ENCODE measurements at places on chromosomes 3 and 15.

DNA sequence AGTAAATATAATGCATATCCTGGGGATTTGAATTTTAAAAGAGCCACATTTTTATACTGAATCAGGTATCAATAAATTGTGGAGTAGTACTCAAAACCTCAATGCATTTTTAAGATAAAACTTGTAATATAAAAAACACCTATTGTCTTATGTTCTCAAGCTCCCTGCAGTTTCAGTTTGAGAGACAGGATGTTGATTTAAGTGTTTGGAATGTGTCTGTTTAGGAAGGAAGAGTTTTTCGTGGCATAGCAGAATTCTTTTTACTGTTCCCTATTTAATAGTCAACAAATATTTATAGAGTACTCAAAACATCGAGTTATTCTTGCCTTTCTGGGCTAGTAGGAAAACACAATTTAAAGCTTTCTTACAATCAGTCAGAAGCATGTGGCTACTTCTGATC, 146.1 kb upstream of the BCHE start:
- no peak for DNase-seq

GRCh38 chr15:84764989-84765388, 16.6 kb downstream of the ZNF592 start:
- DNase-seq: no peak

DNA sequence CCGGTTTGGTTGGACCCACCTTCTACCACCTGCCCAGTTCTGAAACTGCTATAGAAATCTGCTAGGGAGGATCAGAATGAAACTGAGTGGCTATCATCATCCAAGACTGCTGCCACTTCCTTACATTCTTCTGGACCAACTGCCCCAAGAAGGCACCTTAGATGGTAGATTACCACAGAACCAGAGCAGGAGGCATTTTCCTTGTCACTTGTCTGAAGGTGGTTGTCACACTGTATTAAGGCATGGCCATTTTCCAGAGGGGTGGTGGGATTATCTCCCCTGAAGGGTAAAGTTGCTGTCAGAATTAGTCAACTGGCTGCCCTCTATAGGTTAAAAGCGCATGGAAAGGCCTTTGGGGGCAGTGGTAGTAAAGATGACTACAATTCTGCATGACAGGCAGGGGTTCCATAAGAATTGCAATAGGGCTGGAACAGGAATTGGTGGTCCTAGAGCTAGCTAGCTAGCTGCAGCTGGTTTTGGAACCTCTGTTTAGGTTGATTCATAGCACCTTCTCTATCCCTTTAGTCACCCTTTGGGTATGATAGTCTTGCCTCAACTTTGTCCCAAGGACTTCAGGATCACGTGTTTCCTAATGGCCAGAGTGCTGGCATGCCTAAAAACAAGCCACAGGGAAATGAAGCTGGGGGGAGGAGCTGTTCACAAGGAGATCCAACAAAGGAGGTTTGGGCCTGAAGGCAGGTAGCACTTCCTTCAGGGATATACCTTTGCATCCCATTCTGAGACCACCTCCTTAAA, 4.8 kb upstream of the CSPG5 start:
- no peak for DNase-seq

DNA sequence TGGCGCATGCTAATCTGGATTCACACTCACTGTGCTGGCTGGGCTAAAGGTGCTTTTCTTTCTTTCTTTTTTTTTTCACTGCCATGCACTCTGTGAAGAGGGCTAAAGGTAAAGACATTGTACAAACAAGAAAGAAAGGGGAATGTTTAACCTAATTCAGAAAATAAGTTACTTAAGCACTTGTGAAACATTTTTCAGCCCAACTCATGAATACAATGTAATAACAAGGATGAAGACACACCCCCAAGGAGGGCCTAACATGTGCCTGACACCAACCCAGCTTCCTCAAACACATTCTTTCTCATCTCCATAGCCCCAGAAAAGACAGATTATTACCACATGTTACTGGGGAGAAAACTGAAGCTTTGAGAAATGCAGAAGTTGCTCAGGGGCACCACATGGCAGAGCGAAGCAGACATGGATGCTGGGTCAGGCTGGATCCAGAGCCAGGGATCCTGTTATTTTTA, 5.7 kb downstream of the STIMATE start:
- DNase-seq: no peak

GRCh38 chr15:88621789-88622604, 857 bp downstream of the AEN start:
- DNase-seq: no peak

DNA sequence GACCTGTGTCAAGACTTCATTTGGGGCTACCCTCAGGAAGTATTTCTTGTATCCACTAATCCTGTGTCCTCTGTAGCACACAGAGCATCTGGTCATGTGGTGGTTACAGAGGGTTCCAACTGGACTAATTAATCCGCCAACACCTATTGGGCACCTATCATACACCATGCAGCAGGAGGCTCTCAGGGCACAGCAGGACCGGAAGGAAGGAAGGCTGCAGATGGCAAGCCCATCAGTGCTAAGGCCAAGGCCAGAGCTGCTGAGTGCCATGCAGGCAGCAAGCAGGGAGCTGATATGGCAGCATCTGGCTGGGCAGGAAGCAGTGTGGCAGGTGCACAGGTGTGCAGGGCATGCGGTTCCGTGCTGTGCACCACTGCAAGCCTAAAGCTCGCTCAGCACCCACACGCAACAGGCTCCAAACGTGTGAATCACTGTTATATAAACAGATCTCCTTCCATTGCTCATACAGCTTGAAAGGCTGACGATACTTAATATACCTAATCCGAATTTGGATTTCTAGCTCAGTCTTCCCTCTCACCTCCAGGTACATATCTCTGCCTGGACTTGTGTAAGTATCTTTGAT, 64.4 kb upstream of the SNRPA1 start:
- DNase-seq: no peak

DNA sequence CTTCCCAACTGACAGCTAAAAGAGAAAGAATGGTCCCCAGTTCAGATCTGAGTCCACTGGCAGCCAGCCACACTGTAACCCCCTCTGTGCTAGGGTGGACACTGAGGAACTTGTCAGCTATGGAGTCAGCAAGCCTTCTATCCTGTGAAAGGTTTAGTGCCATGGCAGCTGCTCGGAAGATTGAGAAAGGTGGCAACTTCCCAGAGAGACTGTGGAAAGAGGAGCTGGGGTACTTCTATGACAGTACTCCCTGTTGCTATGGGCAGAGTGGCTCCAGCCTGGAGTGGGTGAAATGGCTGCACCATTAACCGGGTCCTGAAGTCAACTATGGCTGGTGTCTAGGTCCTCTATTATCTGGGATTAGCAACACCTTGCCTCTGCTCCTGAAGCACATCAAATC, 447.2 kb downstream of the EPHB1 start:
- no peak for DNase-seq

- no peak for DNase-seq
Observed at GRCh38 chr3:183871541-183871940, 13.1 kb downstream of the PARL start.
